ENCODE measurements at places on chromosomes 2 and 18.

- no peak for DNase-seq
These were observed 87.8 kb downstream of the UPP2 start for GRCh38 chr2:158189526-158189925.

DNA sequence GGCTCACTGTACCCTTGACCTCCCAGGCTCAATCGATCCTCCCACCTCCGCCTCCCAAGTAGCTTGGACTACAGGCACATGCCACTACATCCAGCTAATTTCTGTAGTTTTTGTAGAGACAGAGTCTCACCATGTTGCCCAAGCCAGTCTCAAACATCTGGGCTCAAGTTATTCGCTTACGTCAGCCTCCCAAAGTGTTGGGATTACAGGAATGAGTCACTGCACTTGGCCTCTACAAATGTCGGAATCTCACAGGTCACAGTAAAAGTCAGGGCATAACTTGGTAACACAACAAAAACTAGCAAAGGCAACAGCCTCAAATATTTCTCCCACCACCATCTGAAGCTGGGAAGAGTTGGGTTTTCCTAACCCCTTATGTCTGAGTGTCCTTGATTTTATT, 25.3 kb downstream of the SCG2 start:
- no peak for DNase-seq

DNA sequence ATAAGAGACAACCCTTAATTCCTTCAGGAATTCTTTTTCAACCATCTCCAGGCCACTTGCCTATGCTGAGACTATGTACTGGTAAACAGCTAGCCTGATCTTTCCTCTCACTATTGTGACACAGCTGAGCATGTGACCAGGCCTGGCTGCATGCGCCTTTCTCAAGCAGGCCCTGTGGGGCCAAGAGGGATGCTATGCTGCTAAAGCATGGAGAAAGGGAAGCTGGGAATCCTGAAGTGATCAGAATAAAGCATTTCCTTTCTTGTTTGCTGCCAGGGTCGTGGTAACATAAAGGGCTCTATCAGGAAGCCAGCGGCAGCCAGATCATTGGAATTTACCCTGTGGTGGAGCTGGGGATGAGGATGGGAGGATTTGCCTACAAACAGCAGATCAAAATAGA, 29.8 kb upstream of the LCLAT1 start:
- DNase-seq: no peak

DNA sequence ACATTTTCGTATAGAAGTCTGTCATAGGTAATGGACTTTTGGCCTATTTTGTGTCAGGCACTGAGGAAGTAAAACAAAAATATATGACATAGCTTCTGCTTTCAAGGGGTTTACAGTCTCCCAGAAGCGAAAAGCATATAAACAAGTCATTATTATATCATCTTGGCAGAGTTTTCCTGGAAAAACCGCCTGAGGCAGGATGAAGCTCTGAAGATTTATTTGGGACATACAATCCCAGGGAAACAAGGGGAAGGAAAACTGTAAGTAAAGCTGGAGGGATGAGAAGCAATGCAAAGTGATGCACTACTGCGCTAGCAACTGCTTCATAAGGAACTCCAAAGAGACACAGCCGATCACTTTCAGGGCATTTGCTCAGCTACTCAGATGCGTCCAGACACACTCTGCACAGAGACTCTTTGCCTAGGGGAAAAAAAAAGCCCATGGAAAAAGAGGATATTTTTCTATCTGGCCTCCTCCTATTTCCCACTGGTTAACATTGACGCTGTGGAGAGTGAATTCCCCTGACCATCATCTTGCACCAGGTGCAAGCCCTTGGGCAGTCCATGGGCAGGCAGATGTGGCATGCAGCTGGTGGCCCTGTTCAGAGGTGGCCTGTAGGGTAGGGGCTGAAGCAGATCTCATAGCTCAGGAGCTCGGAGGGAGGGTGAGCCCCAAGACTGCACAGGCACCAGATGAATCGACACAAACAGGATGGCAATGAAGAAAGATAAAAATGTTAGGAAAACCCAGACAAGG, 158.1 kb downstream of the METTL4 start:
- no peak for DNase-seq

- no peak for DNase-seq
These were observed 22.3 kb downstream of the TMEM18 start for GRCh38 chr2:654896-655295.

DNA sequence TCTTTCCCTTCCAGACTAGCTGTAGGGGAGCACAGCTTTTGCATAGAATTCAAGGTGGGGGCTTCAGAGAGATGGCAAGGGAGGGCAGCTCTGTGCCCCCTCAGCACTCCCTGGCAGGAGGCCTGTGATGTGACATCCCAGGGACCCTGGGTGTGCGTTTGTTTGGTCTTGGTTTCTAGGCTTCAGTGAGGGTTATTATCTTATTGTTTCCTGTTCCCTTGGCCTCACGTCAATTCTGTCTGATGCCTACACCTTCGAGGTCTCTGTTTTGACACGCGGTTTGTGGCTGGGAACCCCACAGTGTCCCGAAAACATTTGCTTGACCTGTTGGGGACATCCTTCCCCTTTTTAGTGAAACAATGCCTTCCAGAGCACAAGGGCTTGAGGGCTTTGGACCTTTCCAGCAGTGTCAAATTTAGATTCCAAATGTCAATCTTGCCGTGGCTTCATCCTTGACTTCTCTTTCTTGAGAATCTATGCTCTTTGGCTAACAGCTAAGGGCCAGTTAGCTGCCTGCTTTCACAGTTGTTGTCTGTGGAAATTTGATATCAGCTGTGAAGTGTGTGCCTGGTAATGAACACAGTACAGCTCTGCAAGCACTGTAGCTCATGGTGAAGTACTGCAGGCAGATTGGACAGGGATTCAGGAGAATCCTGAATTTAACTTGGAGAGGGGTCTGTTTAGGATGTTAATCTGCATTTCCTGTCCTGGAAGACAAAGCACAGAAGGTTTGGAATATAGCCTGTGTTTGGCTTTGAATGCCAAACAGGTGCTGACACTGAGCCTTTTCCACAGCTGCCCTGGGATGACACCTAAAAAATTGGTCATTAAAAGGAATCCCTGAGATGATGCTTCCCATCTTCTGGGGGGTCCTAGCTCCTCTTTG, 108.2 kb upstream of the CXCR4 start:
- DNase-seq: no peak

DNA sequence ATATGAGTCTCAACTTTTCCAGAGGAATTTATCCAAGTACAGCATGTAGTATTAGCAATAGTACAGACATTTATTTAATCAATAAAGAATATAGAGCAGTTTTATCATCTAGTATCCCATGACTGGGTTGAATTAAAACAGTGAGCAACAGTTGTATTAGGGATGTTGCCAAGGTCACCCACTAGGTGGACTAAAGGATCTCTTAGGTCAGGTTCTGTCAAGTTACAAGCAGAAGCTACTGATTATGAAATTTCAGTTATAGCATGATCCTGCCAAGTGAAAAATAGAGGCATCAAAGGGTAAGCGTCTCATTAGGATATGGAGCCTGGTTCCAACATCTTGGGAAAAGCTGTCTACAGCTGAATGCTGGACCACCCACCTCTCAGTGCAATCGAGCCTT, 52.1 kb upstream of the LAPTM4A start:
- DNase-seq: no peak
